WERI-Rb-1 (cell line): ENCODE measurements at places on chromosomes 1 and 21.

DNA sequence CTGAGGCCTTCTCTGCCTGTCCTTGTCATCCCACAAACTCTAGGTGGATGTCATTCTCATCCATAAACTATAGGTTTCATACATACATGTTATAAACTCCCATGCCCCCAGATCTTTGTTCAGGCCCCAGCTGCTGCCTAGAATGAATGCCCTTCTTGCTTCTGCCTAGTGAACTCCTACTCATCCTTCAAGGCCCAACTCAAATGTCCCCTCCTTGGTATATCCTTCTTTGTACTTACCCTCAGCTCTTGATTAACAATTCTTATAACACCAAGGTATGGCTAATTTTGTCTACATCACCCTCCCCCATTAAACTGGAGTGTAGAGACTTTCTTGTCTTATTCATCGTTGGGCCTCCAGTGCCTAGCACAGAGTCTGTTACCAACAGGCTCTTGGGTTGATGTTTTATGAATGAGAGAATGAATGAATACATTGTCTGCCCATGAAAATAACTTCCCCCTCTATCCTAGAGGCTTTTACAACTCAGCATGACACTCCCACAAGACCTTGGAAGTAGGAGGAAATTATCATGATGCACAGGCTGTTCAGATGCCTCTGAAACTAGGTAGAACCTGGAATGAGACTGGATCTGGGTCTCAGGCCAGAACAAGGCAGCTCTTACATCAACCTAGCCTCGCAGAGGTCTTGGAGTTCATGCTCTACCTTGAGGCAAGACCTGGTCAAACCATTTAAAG, 26.9 kb downstream of the EPHB2 start:
- DNase-seq: no peak

- DNase-seq: no peak
These were observed 5.9 kb upstream of the BARHL2 start for GRCh38 chr1:90722874-90723589.

DNA sequence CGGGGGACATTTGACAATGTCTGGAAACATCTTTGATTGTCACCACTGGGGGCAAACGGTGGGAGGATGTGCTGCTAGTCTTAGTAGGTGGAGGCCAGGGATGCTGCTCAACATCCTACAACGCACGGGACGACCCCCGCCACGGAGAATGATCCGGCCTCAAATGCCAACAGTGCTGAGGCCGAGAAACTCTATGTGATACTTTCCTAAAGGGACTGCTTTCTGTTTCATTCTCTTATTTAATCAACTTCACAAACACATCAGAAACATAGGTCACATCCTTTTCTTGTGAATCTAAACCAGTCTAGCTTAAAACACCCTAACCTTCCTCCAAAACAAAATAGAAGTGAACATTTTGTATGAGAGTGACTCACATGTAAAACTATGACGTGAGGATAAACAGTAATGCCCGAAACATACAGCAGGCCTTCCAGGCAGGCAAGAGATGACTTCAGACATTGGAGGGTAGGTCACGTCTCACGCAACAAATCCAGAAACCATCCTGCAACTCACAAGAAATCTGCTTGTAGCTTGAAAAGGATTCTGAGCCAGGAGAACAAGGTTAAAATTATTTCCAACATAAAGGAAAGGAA, 37.2 kb upstream of the ETS2 start:
- no peak for DNase-seq

DNA sequence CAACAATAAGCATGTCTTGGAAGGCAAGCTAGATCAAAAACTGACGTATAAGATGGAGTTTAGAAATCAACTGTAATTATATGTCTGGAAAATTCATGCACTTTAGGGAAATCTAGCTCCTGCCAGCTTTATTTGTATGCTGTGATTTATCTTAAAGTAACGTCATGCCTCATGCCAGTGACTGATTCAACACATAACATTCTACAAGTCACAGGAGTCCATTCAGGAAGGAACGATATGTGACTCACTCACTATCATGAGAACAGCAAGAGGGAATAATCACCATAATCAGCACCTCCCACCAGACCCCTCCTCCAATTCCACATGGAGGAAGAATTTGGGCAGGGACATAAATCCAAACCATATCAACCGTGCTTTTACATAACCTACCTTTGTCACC, 682.4 kb upstream of the ADAMTS5 start:
- DNase-seq: no peak

DNA sequence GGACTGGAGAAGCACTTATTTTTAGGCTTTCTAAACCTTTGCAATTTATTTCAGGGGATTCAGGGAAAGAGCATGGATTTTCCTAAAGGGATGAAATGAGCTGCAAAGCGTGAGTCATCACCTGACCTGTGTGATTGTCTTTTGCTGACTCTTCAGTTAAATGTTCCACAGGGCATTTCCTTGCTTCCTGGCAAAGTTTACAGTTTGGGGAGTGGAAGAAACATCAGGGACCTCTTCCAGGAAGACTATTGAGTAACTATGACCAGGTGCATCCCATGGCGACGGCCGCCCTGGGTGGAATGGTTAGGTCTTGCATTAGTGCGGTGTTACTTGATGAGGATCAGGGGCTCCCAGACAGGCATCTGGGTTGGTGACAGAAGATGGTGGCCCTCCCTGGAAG, 79.5 kb upstream of the SIPA1L2 start:
- no peak for DNase-seq

DNA sequence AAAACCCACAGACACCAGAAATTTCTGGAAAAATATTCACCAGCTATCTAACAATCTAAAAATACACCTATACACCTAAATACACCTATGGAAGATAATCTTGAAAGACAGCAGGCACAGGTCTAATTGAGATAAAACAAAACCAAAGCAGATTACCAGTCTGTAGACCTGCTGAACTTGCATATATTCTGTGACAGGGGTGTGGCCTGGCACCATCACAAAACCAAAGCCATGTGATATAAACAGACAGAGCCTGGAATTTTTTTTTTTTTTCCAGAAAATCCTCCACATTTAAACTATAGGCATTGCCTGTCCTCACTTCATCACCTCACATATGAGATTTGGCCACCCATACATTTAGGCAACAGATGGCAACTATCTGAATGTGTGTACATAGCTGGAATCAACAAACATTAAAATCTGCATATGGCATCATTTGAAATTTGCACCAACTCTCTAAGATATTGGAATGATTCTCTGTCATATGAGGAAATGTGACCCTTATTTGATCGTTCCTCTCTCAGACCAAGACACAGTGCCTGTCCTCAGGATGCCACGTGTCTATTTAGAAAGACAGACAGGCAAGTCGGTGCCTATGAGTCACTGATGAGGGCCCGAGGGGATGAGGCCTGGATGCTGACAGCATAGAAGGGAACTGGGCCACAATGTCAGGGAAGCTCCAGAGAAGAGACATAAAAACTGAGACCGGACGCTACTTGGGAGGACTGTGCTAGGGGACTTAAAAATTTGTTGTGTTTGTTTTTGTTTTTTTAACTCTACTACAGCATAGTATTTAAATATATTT, 32.6 kb downstream of the NMNAT2 start:
- no peak for DNase-seq

GRCh38 chr1:65416767-65417166, 3.7 kb upstream of the LEPR start:
- no peak for DNase-seq
